NCI-H1105 treated with DMSO at 0.1 percent for 48 hours (cell line): ENCODE measurements at places on chromosomes 1 and 21.

DNA sequence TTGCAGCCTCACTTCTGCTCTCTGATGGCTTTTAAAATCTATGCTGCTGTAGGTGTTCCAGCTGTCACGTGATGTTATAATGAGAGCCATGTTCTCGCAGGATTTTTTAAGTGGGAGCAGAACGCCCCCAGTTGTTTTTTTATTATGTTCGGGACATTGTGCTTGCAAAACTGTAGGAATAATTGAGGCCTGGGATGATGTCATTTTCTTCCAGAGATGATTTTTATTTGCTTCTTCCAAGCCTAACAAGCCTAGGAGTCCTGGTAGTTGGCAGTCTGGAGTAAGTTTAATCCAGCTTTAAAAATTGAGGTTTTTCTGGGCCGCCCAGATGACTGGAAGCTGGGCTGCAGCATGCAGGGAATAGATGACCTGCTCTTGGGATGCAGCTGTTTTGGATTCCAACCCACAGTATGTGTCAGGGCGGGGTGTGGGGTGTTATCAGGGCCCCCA is 34.6 kb upstream of the CHIT1 start:
- DNase-seq, result no peak

DNA sequence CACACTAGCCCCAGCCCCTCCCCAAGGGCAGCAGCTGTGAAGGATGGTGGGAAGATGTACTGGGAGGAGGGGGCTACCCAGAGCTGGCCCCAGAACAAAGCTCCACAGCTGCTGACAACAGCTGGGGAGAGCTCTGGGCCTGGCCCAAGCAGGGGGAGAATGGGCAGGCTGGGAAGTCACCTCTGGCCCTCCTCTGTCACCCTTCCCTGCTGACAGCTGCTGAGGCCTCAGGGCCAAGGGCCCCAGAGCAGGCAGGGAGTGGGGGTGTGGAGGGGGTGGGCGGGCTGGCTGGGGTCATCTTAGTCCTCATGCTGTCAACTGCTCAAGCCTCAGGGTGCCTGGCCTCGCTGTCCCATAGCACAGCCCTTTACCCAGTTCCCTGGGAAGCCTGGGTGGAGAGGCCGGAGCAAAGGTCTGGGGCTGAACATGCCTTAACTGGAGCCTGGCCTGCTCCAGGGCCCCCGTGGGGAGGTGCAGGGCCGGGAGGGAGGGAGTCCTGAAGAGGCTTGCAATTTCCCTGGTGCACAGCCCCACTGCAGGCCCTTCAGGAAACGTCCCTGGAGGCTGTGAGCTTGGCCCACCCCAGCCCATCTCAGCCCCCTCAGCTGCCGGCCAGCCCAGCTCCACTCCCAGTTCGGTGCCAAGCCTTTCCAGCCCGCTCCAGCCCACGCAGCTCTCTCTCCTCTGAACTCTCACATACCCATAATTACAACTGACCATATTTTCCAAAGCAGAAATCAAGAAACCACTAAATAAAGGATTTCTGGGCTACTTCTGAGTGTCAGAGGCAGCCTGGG is 25.7 kb downstream of the HSPG2 start:
- no peak for DNase-seq

DNA sequence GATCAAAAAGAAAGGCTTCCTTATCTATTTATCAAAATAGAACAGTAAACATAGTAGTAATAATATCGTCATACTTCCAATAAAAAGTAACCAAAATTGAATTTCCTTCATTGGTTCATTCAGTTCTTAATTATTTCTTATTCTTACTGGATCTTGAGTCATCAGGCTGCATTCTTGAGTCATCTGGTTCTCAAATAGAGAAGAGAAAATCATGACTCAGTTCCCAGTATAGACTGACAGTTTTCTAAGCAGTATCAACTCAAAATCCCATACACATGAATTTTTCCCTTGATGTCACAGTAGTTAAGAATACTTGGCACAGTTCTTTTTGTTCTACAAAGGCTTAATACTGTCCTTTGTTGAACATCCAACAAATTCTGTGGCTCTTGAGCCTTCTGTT is 626.9 kb upstream of the ADGRL4 start:
- DNase-seq, result no peak

- no peak for DNase-seq
Measured at GRCh38 chr1:21902026-21903012, 34.8 kb downstream of the HSPG2 start.

GRCh38 chr1:22089787-22090186 is 37.3 kb downstream of the CDC42 start:
- no peak for DNase-seq

DNA sequence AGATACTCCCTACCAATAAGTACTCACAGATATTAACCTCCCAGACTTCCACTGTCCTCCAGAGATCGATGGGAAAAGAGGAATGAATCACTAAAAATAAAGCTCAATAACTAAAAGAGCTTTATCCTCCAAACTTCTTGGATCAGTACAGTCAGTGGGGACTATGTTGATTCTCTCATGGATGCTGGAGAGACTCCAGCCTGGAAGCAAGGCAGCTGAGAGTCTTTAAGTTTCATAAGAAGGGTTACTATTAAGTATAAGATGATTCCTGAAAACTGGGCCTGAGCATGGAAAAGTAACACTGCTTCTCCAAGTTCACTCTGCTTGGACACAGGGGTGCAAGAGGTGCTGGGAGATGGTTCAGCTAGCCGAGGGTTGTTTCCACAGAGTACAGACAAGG is 6.2 kb upstream of the DDR2 start:
- DNase-seq, result no peak

DNA sequence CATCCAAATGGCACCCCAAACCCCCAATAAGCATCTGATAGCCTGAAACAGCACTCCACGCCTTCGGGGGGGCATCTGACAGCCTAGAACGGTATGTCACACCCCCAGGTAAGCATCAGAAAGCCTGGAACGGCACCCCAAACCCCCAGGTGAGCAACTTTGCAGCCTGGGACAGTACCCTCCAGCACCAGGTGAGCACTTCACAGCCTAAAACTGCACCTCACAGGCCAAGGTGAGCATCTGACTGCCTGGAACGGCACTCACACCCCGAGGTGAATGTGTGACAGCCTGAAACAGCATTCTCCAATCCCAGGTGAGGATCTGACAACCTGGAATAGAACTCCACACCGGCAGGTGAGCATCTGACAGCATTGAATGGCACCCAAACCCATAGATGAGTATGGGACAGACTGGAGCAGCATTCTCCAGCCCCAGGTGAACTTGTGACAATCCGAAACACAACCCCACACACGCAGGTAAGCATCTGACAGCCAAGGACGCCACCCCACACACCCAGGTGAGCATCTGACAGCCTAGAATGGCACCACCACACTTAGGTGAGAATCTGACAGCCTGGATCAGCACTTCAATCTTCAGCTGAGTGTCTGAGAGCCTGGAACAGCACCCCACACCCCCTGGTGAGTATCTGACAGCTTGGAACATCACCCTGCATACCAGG is 18.3 kb upstream of the MMEL1 start:
- DNase-seq, result no peak

DNA sequence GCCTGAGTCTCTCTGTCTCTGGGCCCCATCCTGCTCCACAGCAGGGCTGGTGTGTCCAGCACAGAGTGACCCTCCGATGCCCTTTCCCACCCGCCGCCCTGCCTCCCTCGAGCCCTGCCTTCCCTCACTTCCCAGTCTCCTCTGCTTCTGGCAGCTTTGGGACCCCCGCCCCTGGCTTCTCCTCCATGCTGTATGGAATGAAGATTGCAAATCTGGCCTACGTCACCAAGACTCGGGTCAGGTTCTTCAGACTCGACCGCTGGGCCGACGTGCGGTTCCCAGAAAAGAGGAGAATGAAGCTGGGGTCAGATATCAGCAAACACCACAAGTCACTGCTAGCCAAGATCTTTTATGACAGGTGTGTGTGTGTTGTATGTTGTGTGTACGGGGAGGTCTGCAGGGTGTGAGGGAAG is 14.3 kb downstream of the MOV10 start:
- DNase-seq, result no peak

- DNase-seq, result no peak
Measured at GRCh38 chr21:43275421-43276211, 106.8 kb downstream of the CRYAA start.

GRCh38 chr1:89390707-89391106 is 26.8 kb downstream of the GBP6 start:
- no peak for DNase-seq

DNA sequence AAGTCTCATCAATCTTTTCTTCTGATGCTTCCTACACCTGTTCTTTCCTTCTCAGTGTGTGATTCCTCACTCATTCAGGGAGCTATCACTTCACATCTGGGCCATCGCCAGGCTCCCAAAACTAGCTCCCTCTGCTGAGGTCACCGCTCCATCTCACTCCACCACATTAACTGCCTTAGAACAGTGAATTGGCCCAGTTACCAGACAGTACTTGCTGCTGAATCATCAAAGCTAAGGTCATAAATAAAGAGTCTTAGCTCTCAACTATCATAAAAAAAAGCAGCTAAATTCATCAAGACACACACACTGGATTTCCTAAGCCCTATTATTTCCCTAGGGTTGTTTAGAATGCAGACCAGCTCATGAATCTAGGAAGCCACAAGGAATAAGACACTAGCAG is 18.8 kb upstream of the SRM start:
- no peak for DNase-seq

DNA sequence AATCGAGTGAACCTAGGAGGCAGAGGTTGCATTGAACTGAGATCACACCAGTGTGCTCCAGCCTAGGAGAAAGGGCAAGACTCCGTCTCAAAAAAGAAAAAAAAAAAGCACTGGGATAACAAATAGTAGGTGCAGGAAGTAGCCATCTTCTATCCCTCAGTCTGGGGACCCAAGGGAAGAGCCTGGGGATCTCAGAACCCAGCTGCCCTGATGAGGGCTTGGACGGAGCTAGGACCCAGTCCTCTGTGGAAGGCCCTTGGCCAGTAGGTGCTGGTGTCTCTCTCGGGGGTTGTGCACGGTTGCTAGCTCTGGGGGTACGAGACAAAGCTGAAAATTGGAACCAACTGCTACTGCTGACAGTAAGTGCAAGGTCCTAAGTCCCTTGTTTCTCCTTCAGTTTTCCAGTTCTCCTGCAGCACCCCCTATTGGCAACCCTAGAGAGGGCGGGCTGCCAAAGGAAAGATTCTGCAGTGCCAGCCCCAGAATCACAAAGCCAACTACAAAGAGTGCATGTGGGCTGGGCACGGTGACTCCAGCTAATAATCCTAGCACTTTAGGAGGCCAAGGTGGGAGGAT is 57.6 kb upstream of the KIF1B start:
- peak; percentile 19 for DNase-seq

DNA sequence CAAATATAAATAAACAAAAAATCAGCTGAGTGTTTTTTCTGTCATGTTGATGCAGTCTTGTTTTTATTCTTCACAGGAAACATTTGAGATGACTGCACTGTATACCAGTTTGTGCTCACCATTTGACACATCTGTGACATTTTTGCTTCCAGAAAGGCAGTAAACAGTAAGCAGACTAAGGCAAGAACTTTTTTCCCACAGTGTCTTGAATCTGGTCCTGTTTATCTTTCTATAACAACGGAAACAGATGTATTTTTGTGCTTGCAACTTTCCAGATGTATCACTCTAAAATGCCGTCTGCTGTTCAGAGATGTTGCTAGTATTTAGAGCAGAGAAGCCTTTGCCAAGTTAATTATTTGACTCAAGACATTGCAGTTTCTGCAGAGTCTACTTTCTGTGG is 105.5 kb downstream of the ZC3H11B start:
- no peak for DNase-seq

DNA sequence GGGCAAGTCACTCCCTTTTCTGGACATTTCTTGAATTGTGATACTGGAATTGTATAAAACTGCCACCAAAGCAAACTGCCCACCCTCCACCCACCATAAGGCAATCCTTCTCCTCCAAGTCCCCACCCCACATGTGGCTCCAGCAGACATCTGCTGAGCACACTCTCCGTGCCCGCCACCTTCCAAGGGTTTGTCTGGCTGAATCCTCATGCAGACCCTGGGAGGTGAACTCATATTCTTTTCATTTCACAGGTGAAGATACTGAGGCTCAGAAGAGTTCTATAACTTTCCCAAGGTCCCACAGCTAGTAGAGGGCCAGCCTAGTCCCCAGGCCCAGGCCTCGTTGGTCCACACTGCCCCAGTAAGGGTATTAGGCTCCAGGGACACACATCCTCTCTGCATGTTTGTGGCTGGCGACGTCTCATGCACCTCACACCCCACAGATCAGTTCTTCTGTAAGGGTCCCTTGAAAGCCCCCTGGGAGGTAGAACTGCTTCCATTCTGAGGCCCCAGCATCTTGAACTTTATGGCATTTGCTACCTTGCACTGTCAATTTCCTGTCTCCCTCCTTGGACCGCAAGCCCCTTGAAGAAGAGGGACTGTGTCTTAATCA is 14.1 kb downstream of the CNTN2 start:
- no peak for DNase-seq

DNA sequence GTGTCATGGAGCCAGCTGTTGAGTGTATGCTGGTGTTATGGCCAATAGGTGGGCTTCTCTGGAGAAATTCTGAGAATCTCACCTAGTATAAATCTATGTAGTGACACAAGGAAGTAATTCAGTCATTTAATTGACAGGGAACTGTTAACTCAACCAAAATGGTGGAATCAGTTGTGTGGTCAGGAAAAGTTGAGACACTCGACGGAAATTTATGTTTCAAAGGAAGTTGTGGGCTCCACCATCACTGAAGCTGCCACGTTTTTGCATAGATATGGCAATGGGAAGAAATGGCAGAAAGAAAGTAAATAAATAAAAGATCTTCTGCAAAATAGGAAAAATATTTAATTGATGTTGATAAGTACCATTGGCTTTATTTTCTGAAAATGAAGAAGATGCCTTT is 84.5 kb downstream of the ATP6V1G3 start:
- DNase-seq, result no peak

DNA sequence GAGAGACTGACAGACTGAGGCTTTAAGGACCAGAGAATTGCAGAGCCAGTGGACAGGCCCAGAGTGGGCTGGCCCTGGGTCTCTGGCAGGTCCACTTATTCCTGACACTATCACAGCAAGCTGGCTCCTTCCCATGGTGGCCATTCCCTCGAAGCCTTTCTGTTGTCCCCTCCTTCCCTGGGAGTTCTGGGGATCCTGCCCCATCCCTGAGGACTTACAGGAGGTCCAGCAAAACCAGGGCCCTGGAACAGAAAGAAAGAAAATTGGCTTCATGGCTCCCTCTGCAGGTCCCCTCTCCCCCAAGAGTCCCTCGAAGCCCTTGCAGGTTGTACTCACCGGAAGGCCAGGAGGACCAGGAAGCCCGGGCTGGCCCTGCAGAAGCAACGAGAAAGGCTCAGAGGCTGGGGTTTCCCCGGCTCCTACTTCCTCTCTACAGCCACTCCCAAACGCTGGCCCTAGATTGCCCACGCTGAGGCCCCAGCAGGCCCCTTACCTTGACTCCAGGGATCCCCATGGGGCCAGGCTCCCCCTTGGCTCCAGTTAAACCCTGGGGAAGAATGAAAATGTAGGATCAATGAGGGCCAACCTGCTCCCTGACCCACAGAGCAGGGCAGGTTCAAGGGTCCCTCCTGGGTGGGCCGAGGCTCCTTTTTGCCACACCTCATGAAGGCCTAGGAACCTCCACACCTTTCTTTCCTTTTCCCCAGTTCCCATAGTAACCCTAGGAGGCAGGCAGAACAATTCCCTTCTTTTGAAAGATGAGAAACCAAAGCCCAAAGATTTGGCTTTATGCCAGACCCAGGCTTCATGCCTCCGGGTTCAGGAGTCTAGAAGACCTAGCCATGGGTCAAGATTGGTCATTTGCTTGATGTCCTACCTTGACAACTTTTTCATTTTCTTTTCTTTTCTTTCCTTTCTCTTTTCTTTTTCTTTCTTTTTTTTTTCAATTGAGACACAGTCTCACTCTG is 4.6 kb downstream of the COL9A2 start:
- no peak for DNase-seq
